ENCODE measurements at places on chromosomes 3 and 15.

GRCh38 chr3:158743664-158744566 is 11.7 kb upstream of the RARRES1 start:
- no peak for DNase-seq

- no peak for DNase-seq
Observed at GRCh38 chr3:78725703-78726246, 1042.0 kb downstream of the ROBO1 start.

DNA sequence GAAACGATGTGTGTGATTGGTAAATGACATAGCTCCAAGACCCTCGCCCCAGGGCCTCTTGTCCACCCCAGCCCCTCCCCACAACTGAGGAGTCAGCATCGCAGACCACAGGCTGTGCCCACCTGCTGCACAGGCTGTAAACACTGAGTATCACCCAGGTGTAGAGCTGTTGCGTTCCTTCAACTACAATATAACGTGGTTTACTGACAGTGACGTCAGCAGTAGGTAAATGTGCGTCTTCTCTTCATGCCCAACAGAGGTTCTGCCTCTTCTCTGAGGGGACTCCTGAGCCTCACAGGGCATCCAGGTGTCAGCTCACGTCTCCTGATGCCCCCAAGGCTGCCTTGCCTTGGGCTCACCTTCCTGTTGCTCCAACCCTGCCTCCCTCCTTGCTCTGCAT is 395.1 kb downstream of the CACNA2D3 start:
- no peak for DNase-seq

- no peak for DNase-seq
Observed at GRCh38 chr3:172274906-172275305, 173.3 kb downstream of the GHSR start.

DNA sequence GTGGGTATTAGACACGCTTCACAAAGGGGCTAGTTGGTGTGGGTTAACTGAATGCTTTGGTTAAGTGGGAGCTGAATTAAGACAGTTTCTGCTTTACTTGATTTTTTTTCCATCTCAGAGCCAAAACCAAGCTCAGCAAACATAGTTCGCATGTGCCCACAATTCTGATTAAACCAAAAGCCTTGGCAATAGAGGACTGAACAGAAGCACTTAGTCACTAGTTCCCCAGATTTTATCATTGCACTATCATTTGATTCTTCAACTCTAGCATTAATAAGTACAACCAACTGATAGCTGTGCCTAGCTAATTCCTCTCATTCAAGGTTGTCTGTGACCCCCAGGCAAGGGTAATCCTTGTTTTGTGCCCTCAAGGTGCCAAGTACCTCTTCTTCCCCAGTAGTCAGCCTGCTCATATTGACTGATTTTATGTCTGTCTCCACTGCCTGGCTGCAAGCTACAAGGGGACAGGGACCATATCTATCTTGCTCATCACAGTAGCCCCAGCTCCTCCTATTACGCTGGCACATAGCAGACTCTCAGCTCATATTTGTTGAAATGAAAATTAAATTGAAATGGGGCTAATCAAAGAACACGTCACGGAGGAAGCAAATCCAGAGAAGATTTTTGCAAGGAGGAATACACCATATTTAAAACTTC is 9.9 kb upstream of the ARHGEF3 start:
- no peak for DNase-seq
